ENCODE measurements at places on chromosomes 4 and X.

DNA sequence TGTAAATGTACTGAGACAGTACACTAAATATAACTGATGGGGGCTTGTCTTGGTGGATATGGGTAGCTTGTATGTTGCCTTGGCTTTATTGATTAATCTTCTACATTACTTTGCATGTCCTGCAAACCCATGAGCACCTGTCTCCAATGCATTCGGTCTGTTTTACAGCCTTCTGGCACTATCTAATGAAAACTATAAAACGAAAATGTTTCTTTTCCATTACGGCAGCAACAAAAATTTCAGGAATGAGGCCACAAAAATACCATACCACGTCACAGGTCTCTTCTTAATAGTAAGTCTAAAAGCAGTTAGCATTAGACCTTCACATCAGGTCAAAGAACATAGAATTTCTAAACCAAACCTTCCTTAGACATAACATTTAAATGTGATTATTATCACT, 49.8 kb downstream of the EDNRA start:
- peak; percentile 63 for DNase-seq

DNA sequence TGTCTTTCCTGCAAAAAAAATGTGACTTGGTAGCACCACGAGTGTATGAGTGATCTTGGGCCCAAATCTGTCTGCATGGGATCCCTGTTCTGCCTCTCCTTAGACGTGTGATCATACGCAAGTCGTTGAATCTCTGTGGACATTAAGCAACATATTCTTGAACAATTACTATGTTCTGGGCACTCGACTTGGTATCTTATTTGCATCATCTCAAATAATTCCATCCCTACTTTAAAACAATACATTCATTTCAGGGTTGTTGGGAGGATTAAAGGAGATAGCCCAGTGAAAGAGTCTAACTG, 145.4 kb upstream of the CPEB2 start:
- DNase-seq, result no peak

DNA sequence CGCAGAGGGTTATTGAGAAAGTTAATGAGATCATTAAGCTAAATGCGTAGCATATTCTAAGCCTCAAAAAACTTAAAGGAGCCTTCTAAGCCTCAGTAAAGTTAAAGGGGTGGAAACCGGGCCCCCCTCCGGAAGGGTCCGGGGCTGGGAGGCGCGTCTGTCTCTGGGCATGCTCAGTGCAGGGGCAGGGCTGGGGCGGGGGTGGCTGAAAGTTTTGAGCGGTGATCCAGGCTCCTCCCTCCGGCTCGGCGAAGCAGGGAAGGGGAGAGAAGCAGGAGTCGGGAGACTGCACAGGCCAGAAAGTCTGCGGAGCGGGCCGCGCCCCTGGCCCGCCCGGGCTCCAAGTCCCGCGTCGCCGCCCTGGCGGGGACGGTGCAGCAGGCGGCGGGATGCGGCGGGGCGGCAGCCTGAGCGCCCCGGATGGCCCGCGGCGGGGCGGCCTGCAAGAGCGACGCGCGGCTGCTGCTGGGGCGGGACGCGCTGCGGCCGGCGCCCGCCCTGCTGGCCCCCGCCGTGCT, at the start of gene EVC:
EVC (plus strand) TSS at position 241 of the 518 bp plus-strand sequence; CDS start at position 421, 180 bp downstream.
- peak; percentile 71 for DNase-seq

DNA sequence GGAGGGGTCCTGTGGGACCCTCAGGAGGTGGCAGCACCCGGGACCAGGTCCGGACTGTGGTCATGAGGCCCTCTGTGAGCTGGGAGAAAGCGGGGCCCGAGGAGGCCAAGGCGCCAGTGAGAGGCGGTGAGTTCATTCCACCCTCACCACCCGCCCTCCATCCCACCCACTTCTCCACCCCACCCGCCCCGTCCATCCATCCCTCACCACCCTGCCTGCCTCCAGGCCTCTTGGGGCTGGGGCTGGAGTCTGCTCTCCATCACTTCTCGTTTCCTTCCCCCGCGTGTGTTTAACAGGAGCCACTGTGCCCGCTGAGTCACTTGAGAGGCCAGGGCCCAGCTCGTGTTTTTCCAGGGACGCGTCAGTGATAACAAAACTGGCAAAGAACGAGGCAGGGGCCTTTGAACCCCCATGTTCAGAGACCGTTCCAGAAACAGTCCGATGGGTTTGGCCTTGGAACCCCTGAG, 6.2 kb downstream of the SH3TC1 start:
- DNase-seq, result peak; percentile 89

DNA sequence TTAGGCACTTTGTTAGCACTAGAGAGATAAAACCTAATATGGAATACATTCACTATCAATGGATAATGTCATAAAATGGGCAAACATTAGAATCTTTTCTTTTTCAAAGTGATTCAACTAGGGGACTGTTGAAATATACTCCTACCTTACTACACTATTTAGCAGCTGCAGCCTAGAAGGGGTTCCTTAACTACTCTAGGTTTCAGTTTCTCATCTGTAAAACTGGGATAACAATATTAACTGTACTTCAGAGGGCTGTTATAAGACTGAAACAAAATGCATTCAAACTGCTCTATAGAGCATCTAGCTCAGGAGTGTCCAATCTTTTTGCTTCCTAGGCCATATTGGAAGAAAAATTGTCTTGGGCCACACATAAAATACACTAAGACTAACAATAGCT, 147.4 kb downstream of the CDS1 start:
- DNase-seq, result no peak

DNA sequence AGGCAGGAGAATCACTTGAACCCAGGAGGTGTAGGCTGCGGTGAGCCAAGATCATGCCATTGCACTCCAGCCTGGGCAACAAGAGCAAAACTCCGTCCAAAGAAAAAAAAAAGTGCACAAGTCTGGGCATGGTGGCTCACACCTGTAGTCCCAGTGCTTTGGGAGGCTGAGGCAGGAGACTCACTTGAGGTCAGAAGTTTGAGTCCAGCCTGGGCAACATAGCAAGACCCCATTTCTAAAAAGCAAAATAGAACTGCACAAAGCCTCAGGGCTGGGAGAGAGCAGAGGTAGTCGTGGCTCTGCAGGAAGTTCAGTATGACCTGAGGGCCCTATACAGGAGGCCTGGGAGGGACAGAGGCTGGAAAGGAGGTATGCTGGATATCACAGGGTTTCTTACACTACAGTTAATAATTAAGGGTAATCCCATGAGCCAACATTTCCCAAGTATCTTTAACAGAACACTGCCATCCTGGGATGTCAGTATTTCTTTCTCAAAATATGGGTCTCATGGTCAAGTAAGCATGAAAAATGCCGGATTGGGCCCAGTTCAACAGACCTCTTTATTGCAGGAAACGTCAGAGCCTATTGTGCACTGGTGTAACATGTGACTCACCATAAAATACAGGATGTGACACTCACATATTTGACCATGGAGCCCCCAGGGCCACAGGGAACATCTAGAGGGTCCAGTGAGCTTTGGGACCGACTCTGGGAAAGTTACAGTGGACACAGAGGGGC, 37.8 kb downstream of the ACSL1 start:
- DNase-seq, result no peak

DNA sequence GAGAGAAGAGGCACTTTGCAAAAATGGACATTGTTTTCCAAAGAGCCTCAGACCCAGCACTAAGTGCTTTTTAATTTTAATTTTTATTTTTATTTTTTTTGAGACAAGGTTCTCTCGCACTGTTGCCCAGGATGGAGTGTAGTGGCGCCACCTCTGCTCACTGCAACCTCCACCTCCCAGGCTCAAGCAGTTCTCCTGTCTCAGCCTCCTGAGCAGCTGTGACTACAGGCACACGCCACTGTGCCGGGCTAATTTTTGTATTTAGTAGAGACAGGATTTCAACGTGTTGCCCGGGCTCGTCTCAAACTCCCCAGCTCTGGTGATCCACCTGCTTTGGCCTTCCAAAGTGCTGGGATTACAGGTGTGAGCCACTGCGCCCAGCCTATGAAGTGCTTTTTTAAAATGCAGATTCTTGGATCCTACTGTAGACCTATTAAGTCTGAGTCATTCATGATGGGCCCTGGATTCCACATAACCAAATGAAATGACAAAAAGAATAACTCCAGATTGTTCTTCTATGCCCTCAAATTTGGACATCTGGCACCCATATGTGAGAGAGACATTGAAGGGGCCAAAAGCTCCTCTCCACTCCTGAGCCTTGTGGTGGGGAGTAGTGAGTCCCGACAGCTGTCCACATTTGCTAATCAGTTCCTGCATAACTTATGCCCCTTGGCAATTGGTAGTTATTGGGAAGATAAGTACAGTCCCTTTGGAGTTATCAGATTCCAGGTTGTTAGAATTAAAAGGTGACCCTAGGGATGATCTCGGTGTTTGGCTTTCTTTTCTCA, 3.6 kb downstream of the NOCT start:
- no peak for DNase-seq

DNA sequence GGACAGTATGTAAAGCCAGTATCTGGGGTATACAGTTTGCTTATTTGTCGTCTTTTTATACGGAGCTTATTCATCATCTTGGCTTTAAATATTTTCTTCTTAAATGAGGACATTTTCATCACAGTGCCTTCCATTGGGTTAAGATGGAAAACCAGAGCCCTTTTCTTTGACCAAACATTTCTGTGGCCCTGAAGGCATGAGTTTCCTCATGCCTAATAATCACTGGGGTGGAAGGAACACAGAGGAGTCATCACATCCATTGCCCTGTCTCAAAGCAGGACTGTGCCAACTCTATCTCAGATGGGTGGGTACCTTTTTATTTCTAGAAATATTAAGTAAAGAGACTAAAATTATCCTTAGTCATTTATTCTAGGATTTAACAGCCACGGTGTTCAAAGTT, 40.0 kb downstream of the CHRDL1 start:
- no peak for DNase-seq

GRCh38 chr4:140989944-140990343, 143.3 kb downstream of the RNF150 start:
- no peak for DNase-seq

DNA sequence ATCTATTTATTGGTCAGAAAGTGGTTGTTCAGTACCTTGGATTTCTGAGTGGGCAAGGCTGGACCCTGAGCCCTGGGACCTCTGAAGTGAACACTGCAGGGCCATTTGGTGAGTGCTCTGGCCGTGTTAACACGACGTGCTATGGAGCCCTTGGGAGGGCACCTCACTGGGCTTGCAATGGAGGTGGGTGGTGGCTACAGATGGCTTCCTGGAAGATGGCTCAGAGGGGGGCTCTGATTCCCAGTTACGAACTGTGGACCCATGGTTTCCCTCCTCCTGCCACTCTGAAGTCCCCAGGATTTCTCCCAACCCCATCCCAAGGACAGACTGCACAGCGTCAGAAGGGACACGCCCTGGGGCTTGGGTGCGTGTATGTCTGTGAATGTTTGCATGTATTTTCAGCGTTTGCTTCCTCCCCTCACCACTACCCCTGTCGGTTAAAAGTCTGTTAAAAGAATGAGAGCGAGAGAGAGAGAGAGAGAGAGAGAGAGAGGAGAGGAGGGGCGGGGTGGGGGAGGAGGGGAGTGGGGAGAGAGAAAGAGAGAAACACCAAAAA, 3.7 kb upstream of the RHOH start:
- no peak for DNase-seq

DNA sequence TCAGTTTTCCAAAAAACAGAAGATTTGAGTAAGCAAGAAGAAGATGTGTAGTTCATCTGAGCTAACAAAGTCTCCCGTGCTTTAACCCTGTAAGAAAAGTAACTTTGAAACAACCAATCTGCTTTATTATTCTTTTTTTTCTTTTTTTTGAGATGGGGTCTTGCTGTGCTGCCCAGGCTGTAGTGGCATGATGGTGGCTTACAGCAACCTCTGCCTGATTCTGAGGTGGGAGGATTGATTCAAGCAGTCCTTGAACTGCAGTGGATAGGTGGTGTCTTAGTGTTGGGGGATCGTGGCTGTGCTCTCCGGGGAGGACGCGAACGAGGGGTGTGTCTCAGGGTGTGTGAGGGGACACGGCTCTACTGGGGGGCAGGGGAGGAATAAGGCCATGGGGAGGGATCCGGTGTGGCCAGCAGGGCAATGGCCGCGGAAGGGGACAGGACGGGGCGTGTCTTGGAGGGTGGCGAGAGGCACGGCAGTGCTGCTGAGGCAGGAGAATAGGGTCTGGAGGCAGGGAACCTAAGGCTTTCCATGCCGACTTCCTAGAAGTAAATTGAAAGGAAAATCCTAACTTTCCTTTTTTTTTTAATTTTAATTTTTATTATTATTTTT, 2.4 kb downstream of the ARSD start:
- DNase-seq, result no peak

DNA sequence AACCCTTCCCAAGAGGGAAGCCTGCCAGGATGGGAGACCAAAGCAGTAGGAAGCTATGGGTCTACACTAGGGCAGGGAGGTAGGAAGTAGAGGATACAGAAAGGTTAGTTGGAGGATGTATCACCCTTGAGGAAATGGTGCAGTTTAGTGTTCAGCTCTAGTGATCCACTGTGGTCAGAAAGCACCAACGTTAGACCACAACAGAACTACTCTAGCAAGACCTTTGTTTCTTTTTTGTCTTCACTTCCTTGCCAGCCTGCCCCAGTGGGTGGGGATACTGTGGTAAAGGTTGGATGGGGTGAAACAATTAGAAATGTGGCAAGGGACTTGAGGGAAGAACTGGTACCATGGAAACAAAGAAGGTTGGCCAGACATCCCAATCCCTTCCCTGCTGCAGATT, 83.3 kb downstream of the DDIT4L start:
- DNase-seq, result no peak

DNA sequence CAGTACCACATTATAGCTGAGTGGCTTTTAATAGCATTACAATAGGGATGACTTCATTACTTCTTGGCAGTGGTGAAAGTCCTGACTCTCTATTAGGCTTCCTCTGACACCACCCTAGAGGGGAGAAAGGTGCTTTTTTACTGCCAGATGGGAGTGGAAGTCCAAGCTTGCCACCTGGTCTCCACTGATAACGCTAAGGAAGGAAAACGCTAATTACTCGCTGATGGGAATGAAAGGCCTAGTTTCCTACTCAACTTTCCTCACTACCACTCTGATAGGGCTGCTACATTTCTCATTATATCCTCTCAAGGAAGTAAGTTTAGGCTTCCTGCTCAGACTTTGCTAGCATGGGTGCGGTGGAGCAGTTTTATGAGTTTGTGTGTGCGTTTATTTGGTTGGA, 62.3 kb upstream of the PAGE3 start:
- no peak for DNase-seq

DNA sequence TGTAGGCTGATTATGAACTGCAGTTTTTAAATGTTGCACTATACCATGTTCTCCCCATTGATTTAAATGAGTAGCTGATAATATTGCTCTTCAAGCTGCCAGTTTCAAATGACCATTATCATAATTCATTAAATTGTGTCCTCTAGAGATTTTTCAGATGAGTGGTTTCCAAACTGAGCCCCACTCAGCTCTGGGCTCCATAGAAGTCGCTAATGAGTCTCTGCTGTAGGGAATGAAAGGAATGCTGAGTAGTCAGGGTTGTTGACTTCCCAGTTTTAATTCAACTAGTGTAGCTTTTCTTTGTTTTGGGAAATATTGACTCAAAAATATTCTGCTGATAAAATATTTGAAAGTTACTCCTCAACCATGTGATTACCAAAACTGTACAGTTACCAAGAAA, 1081.1 kb downstream of the ARAP2 start:
- no peak for DNase-seq

GRCh38 chrX:119186763-119187162, 49.3 kb upstream of the PGRMC1 start:
- DNase-seq, result no peak

- peak; percentile 66 for DNase-seq
Measured at GRCh38 chr4:6561173-6561516, 13.8 kb upstream of the MAN2B2 start.

Data from amniotic epithelial cell (primary cell).